Cerebellar cortex (tissue), 1 donor: ENCODE measurements at places on chromosomes 5 and 9.

DNA sequence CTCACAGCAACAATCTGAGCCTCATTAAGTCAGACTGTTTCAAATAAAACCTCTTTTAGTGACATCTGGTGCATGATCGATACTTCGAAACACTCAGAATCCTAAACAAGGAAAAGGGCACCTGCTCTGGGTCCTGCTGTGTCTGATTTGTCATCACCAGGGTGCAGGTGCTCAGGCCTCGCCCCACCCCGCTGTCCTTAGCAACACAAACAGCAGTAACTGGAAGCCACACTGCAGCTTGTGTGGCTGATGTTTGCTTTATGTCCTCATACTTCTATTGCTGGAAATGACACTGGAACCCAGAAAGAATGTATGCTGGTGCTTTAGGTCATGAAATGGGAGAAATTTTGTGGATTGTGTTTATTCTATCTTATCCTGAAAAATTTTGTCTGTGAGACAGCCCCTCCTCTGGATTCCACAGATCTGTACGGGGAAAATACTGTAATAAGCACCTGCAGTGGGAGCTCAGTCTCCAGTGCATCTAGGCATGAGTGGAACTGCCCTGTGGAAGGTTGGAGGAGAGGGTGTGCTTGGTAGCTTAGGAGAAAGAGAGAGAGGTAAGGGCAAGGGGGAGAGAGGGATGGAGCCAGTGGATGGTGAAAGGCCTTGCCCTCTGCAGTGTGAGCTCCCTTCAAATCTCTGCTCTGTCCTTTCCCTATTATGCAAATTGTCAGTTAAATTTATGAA lies 284.2 kb downstream of the SMARCA2 start:
- DNase-seq = no peak

DNA sequence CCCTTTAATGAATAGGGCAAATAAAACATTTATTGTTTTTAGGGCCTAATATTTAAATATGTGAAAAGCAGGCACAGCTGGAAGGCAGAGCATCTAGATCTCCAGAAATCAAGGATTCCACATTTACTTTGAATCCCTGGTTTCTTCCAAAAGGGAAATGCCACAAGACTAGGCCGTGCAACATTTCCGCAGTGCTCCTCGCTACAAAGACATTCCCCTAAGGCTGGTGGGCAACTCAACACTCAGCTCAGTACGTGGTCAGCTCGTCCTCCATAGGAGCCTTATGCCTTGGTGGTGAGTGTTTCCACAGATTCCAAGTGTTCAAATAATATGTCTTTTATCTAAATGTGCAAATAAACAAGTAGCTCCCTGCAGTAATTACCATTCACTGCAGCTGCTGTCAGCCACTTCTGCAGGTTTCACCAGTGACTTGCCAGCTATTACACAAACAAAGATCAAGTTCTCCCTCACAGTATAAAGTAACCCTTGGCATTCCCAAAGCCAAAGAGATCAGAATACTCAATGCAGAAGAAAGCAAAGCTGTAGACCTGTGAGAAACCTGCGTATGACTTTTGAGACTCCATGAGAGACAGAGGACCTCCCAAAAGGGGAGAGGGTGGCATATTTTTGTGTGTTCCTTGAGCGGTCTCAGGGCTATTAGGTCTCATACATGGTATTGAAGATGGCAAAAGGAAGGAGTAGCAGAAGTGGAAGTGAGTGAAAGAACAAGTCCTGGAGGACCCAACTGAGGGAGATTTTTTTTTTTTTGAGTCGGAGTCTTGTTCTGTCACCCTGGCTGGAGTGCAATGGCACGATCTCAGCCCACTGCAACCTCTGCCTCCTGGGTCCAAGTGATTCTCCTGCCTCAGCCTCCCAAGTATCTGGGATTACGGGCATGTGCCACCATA lies 38.0 kb upstream of the TENT2 start:
- no peak for DNase-seq

- peak; percentile 84 for DNase-seq
These were observed 3.9 kb downstream of the CCDC183 start for GRCh38 chr9:136799854-136800657.

- DNase-seq = no peak
These were observed 6.1 kb downstream of the TJP2 start for GRCh38 chr9:69180200-69180599.
